Activated CD8-positive, alpha-beta memory T cell treated with anti-CD3 and anti-CD28 coated beads, Interleukin-2, amount 10 ng/mL, durations not matched to agents 7 days and 5 days (primary cell): ENCODE measurements at places on chromosomes 1 and 21.

- H3K36me3 ChIP-seq = peaks cover 2% of the 10 kb centered on the region
- no peak overlapping the region for H3K27ac ChIP-seq
- no peak overlapping the region for H3K4me3 ChIP-seq
Measured at GRCh38 chr1:97159342-97159741, 437.8 kb downstream of the PTBP2 start.

GRCh38 chr1:16164213-16165072, 8.6 kb upstream of the EPHA2 start:
- H3K27me3 ChIP-seq = peaks cover 27% of the 10 kb centered on the region
- DNase-seq = no peak
- no peaks in the 10 kb centered on the region for H3K36me3 ChIP-seq
- H3K4me1 ChIP-seq = peaks cover 22% of the 10 kb centered on the region

GRCh38 chr1:188489336-188490112, 1660.8 kb downstream of the PLA2G4A start:
- H3K4me1 ChIP-seq = no peaks in the 10 kb centered on the region
- no peak overlapping the region for H3K27ac ChIP-seq
- no peaks in the 10 kb centered on the region for H3K27me3 ChIP-seq

DNA sequence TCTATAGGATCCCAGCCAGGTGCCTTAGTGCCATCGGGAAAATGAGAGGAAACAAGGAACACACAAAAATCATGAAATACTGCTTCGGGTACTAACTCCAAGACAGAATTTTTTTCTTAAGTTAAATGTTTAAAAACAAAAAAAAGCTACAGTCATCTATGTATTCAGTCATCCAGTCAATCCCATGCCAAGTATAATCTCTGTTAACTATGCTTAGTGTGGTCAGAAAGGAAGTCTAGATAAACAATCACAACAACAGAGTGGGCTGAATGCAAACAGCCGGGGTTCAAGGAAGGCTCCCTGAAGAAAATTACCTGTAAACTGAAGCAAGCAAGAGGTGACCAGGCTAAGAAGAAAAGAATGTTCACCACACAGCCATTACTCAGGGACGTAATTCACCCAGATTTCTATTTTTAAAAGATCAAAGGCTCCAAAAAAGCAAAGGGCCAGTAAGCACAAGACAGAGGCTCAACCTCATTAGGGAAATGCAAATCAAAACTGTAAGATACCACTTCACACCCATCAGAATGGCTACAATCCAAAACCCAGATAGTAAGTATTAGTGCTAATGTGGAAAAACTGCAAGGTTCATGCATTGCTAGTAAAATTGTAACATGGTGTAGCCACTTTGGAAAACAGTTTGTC, 53.0 kb downstream of the RERE start:
- H3K4me3 ChIP-seq = no peak overlapping the region
- H3K27me3 ChIP-seq = no peaks in the 10 kb centered on the region
- no peak overlapping the region for H3K27ac ChIP-seq

DNA sequence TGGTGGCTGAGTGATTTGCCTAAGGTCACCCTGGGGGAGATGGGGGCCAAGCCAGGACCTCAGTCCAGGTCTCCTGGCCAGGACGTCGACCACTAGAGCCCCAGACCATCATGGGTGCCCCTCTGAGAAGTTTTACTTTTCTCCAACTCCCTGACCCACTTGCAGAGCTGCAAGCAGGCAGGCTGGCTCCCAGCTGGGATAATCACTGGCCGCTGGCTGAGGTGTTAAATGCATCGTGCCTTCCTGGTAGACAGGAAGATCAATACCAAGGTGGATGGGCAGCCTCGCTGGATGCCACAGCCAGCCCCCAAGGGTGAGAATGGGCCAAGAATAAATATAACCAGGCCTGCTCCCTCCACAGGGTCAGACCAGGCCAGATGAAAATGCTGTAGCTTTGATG, 106.2 kb downstream of the EPHB2 start:
- H3K4me3 ChIP-seq = no peak overlapping the region
- no peaks in the 10 kb centered on the region for H3K4me1 ChIP-seq
- no peaks in the 10 kb centered on the region for H3K36me3 ChIP-seq
- DNase-seq = no peak
- H3K27me3 ChIP-seq = no peaks in the 10 kb centered on the region

DNA sequence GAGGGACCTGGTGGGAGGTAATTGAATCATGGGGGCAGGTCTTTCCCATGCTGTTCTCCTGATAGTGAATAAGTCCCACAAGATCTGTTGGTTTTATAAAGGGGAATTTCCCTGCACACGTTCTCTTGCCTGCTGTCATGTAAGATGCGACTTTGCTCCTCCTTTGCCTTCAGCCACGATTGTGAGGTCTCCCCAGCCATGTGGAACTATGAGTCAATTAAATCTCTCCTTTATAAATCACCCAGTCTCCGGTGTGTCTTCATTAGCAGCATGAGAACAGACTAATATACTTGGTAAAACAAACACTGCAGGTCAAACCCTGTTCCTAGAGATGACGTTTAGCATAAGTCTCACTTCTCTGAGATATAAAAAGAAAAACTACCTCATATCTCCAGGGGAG, 148.3 kb downstream of the MATN1 start:
- H3K4me3 ChIP-seq = no peak overlapping the region
- H3K27me3 ChIP-seq = peaks cover 2% of the 10 kb centered on the region
- no peak overlapping the region for H3K27ac ChIP-seq
- H3K4me1 ChIP-seq = no peaks in the 10 kb centered on the region

DNA sequence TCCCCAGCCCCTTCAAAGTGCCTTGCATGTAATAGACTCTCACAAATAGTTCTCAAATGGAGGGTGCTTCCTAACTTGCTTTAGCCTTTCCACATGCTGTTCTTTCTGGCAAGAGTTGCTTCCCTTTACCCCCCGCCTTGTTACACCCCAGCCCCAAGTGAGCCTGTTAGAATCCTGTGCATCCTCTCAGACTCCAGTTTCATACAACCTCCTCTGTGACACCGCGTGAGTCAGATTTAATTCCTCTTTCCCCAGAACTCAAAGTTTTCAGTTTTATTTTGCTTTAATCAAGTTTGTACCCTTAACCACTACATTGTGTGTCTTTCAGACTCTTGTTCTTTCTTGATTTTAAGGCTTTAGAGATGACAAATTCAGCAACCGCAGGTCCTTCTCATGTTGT, 234.5 kb upstream of the HOOK1 start:
- no peaks in the 10 kb centered on the region for H3K4me1 ChIP-seq
- H3K27ac ChIP-seq = no peak overlapping the region
- H3K27me3 ChIP-seq = no peaks in the 10 kb centered on the region
- no peak for DNase-seq
- no peak overlapping the region for H3K4me3 ChIP-seq

DNA sequence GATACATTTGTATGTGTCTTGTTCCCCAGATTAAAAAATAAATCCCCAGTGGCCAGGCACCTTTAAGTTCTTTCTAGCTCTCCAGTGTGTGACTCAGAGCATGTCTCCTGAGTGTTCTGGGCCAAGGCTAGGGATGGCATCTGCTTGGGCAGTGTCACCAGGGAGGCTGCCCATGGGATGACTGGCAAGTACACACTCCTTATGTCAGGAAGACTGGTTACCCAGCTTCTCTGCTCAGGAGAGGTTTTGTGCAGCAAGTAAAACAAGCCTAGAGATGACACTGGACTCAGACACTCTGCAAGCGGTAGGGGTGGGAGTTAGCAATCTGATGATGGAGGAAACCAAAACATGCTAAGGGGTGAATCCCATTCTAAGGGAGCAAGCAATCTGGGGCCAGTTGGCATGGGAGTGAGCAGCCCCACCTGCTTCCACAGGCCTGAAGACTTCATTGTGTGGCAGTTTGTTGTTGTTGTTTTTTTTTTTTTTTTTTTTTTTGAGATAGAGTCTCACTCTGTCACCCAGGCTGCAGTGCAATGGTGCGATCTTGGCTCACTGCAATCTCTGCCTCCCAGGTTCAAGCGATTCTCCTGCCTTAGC, 137.1 kb downstream of the EDEM3 start:
- DNase-seq = no peak
- no peaks in the 10 kb centered on the region for H3K36me3 ChIP-seq
- H3K4me3 ChIP-seq = no peak overlapping the region
- no peak overlapping the region for H3K27ac ChIP-seq

DNA sequence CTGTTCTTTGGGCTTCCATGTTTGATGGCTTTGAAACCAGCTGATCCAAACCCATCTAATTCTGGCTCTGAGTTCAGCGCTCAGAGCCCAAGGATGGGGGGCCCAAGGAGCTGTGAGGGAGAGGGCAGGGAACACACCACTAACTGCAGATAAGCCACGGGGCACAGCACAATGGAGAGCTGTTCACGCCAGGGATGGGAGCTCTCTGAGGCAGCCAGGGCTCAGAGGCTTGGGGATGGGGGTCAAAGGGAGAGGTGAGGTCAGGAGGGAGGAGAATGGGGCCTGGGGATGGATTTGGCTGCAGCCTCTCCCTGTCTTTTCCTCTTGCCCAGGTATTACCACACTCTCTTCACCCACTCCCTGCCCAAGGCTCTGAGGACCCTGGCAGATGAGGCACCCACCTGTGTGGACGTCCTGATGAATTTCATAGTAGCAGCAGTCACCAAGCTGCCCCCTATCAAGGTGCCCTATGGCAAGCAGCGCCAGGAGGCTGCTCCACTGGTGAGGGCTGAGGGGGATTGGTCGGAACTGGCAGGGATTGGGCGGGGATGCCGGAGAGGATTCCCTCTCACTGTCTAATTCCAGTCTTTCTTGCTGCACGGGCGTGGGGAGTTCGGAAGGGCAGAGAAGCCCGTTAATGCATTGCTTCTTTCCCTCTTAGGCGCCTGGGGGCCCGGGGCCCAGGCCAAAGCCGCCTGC, 11.3 kb downstream of the SLC30A2 start:
- peaks cover 8% of the 10 kb centered on the region for H3K4me1 ChIP-seq

DNA sequence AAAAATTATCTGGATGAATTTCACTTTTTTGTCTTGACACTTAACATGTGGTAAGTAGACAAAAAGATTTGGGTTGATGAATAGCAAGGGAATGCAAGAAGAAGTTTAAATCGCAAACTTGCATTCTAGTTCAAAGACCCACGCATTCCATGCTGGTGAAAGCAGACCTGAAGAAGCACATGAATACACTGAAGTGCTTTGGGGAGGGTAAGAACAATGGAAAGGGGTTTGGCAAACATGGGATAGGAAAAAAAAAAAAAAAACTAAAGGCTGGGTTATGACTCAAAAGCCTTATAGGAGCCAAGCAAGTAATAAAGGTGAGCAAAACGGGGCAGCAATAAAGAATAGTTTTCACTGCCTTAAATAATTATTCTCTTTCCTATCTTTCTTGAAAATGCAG, 450.2 kb downstream of the LMO4 start:
- peaks cover 3% of the 10 kb centered on the region for H3K27me3 ChIP-seq
- H3K4me3 ChIP-seq = no peak overlapping the region
- no peak for DNase-seq
- no peaks in the 10 kb centered on the region for H3K4me1 ChIP-seq
- no peaks in the 10 kb centered on the region for H3K36me3 ChIP-seq

- DNase-seq = no peak
- H3K36me3 ChIP-seq = no peaks in the 10 kb centered on the region
- no peaks in the 10 kb centered on the region for H3K4me1 ChIP-seq
Measured at GRCh38 chr1:77545970-77546369, 136.5 kb downstream of the ZZZ3 start.

GRCh38 chr1:157135646-157136045, 2.5 kb downstream of the ETV3 start:
- peak overlapping the region; percentile 27 for H3K27ac ChIP-seq
- H3K4me3 ChIP-seq = peak overlapping the region; percentile 97
- no peaks in the 10 kb centered on the region for H3K27me3 ChIP-seq
- H3K36me3 ChIP-seq = peaks cover 58% of the 10 kb centered on the region

DNA sequence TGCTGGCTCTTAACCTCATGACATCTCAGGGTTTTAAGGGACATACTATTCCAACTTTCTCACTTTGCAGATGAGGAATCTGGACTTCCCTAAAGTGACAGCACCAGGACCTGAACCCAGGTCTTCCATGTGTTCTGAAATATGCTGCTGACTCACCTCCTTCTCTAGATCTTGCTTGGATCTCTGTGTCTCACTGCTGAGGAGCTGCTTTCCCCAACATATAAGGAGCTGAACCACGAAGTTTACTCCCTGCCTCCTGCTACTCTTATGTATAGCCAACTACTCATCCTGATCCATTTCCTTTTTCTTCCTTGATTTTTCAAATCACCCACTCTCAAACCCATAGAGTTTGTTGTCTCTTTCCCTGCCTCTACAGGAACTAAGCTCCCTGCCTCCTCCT, 38.2 kb downstream of the ALG14 start:
- no peak for DNase-seq
- no peaks in the 10 kb centered on the region for H3K27me3 ChIP-seq
- no peaks in the 10 kb centered on the region for H3K36me3 ChIP-seq
- no peak overlapping the region for H3K4me3 ChIP-seq

- H3K4me1 ChIP-seq = no peaks in the 10 kb centered on the region
- H3K27ac ChIP-seq = no peak overlapping the region
- no peak overlapping the region for H3K4me3 ChIP-seq
- H3K36me3 ChIP-seq = no peaks in the 10 kb centered on the region
- DNase-seq = no peak
Measured at GRCh38 chr1:33957854-33958253, 94.0 kb downstream of the HMGB4 start.

DNA sequence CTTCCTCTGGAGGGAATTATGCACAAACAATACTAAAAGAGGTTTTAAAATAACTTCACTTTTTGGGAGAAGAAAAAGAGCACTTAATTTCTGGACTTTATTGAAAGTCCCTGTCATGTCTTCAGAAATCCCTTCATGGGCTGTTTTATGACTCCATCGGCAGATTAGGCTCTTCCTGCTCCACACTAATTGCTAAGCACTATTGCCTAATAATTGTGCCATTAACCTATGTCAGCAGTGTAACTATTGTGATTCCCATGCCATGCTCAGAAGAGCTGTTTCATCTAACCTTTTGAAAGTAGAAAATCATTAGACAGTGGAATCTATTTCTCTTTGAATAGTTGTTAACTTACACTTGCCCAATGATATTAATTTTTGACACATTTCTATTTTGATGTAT, 489.3 kb upstream of the RUNX1 start:
- no peaks in the 10 kb centered on the region for H3K4me1 ChIP-seq
- H3K4me3 ChIP-seq = no peak overlapping the region
- DNase-seq = no peak

DNA sequence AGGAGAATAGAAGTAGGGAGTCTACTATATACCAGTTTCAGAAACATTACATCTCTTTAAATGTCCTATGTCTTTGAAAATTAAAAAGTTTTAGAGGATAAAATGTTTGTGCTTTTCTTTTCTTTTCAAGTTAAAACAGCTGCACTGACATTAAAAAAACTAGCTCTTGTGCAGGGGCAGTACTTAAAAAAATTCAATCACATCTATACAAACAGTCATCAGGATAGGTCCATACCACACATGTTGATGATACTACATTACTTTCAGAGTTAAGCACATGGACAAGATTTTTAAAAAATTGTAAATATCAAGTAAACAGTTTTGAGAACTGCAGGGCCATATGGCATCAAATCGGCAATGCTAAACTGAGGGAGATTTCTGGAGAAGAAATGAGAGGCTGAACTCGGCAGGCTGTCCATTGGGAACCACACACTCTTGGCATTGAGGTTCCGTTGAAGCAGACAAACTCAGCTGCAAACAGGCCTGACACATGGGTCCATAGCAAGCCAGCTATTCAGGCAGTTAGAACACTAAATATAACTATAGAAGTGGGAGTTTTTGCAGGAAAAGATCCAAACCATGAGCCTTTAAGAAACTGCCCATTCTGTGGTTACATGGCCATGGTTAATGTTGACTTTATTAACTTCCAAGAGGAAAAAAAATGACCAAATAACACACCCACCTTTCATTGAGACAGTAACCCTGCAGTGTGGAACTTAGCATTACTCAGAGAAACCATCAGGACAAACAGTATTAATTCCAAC, 84.5 kb upstream of the BCL10 start:
- no peak for DNase-seq
- peaks cover 12% of the 10 kb centered on the region for H3K27me3 ChIP-seq
- H3K36me3 ChIP-seq = no peaks in the 10 kb centered on the region
- no peak overlapping the region for H3K4me3 ChIP-seq
- no peak overlapping the region for H3K27ac ChIP-seq
- H3K4me1 ChIP-seq = no peaks in the 10 kb centered on the region
